NCI-H1105 treated with DMSO at 0.1 percent for 48 hours (cell line): ENCODE measurements at places on chromosomes 5 and 9.
A peak's percentile ranks its signal among the peaks of the same experiment; 100 is the strongest.

GRCh38 chr9:89919171-89919681, 314.4 kb downstream of the GADD45G start:
- no peak for DNase-seq

GRCh38 chr9:123361086-123361730, 5.2 kb downstream of the CRB2 start:
- no peak for DNase-seq

DNA sequence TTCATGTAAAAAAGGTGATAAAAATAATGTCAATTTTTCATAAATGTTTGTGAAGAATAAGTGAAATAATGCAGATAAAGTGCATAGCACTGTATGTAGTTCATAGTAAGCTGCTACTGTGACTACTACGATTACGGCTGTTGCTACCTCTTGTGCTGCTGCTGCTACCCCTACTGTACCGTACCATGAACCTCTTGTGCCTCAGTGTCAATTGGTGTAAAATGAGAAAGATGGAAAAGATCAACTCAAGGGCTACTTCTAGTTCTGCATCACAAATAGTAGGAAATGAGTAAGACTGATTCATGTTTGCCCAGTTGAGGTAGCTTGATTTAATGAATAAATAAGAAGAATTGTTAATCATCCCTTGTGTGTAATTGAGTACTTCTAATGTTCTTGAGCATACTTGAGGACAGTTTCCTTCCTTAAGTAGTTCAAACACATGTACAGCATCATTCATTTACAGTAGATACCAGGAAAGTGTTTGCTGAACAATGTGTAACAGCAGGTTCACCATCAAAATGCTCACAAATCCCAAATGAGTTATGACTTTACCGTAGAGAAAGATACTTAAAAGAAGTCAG, 200.0 kb upstream of the ATP10B start:
- no peak for DNase-seq

DNA sequence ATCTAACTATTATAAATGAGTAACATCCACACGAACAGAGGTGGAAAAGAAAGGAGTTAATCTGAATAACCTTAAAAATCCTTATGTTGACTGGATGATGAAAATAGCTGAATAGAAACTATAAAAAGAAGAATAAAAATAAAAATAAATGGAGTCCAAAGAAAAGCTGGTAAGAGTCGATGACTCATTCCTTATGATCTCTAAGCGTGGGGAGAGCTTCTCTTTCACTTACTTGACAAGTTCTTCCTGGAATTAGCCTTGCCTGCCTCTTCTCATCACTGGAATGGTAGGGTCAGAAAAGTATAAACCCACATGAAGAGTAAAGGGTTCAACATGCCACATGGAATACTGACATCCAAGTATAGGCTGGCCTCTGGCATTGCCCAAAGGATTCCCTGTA, 477.0 kb upstream of the RGMB start:
- no peak for DNase-seq

- DNase-seq = no peak
These were observed 128.2 kb upstream of the TMEM161B start for GRCh38 chr5:88396751-88397281.

- DNase-seq = peak; percentile 91
These were observed 73.4 kb downstream of the FBXO38 start for GRCh38 chr5:148457183-148457620.

- peak; percentile 27 for DNase-seq
These were observed 122.4 kb downstream of the SNCAIP start for GRCh38 chr5:122434205-122434970.

DNA sequence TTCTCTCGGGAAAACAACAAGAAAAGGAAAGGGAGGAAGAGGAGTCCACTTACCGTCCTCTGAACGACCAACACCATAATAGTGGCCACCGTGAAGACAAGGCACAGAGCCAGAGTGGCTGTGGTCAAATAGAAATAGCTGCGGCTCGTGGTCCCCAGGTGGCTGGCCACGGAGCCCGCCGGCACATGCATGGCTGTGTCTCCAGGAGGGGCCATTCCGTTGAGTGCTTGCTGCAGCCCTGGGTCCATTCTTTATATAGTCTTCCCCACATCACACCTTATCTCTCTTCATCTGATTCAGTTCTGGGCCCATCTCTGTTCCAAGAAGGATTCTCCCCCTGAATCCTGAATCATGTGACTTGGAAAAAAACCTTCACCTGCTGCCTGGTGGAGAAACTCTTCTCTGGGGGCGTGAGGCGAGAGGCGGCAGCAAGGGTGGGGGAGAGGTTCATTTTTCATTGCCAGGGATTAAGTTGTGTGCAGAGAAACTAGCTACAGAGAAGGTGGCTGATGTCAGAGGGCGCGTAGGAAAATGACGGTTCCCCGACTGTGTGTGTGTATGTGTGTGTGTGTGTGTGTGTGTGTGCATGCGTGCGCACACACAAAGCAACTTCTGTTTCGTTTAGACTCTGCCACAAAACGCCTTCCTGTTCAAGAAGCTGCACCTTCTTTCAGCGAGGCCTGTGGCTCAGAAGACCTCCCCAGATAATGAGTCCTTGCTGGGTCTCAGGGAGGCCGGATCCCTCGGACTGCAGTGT, at the start of gene TNFSF8:
Gene TNFSF8 (minus strand): TSS at position 536 of the 757 bp plus-strand sequence. CDS start 288 bp downstream, at position 248.
- no peak for DNase-seq

- no peak for DNase-seq
These were observed 181.2 kb upstream of the GPR151 start for GRCh38 chr5:146697211-146697610.

DNA sequence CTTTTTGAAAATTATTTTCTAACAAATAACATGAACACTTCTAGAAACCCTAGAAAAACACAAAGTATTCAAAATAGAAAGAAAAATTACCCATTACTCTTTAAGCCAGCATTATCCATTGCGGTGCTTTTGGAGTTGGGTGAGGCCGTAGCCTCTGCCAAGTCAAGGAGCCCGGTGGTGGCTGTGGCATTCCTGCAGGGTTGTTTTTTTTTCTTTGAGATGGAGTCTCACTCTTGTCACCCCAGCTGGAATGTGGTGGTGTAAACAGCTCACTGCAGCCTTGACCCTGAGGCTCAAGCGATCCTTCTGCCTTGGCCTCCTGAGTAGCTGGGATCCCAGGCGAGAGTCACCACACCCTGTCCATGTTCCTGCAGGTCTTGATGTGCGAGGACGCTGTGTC, 8.2 kb upstream of the AHRR start:
- DNase-seq = no peak

- DNase-seq = no peak
These were observed 16.0 kb upstream of the PHF19 start for GRCh38 chr9:120892748-120893610.

GRCh38 chr5:62786099-62786498, 207.5 kb downstream of the LRRC70 start:
- no peak for DNase-seq

- DNase-seq = no peak
These were observed 19.9 kb downstream of the CDH10 start for GRCh38 chr5:24624872-24625271.

DNA sequence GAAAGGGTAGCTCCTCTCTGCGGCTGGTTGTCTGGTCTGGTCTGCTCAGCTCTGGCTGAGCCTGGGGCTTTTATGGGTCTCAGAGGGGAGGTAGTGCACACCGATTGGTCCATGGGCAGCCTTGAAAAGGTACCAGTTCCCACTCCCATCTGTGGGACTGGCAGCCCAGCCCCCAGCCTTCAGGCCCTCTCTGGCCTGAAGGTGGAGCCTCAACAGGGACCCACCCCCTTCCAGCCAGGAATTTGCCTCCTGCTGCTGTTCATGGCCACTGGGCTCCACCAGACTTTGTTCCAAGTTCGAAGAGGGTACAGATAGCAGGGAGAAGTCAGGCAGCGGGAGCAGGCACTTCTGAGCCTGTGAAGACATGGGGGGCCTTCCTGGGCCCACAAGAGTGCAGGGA, 165.3 kb upstream of the SLC27A6 start:
- DNase-seq = no peak

DNA sequence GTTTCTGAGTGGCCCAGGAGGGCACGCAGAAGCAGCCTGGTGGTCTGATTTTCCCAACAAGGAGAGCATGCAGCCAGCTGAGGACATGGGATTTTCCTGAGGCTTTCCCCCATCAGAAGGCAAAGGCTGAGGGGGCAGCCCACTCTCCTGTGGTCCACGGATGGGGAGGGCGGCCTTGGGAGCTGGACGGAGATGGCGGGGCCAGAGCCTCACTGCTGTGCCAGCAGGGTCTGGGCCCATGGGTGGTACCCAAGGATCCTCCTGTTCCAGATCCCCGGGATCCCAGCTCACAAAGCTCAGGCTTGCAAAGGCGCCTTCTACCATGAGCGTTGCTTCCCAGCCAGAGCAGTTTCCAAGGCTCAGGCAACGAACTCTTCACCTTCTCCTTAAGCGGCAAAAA, 39.0 kb upstream of the SLC12A7 start:
- DNase-seq = no peak

DNA sequence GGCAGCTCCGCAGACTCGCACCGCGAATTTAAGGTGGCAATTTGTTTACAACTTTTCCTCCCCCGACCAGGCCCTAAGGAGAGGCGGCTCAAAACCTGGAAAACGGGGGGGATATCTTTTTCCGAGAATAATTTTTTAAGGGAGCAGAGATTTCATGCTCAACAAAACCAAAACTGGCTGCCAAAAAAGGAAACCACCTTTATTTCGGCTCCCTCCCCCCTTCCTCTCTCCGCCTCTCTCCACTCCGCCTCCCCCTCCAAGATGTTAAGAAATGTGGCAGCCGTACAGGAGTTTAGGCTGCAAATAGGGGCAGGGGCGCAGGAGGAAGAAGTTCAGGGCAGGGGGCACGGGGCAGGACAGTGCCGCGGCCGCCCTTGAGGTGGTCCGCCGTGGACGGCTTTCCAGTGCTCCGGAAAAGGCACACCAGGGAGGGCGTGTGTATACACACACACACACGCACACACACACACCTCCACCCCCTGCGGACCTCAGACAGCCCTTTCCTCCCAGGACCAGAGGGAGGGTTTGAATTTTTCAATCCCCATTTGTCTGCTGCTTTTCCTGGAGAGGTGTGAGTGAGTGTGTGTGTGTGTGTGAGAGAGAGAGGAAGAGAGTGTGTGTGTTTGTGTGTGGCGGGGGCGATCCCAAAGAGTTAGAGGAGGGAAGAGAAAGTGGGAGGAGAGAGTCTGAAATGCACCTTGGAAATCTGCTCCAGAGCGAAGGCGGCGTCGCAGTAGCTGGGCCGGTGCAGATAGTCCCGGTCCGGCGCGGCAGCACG, 9.1 kb downstream of the PTCH1 start:
- DNase-seq = peak; percentile 52

- DNase-seq = no peak
These were observed 9.5 kb downstream of the EXOSC3 start for GRCh38 chr9:37775216-37775919.

GRCh38 chr9:21266733-21267484, 27.1 kb upstream of the IFNA14 start:
- DNase-seq = no peak

GRCh38 chr5:141618030-141618803, 583 bp downstream of the DIAPH1 start:
- peak; percentile 22 for DNase-seq

DNA sequence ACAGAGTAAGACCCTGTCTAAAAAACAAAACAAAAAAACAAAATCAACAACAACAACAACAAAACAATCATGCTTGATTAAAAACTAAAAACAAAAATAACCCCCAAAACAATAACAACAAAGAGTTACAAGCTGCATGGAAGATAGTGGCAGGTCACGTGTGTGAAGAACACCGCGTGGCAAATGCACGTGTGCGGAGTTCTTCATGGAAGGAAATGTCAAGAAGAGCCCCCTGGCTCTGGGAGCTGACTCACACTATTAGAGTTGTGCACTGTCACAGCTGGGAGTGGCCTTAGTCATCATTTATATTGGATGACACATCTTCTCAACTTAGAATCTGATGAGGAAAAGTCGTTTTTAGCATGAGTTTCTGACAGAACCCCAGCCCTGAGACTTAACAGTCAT, 110.5 kb downstream of the JMY start:
- no peak for DNase-seq

- peak; percentile 76 for DNase-seq
These were observed at the start of gene PTPRD for GRCh38 chr9:10612641-10613398. PTPRD (minus strand) TSS chr9:10613002.

GRCh38 chr5:150279330-150280020, 10.1 kb downstream of the CAMK2A start:
- no peak for DNase-seq

GRCh38 chr5:45596320-45596719, 99.9 kb downstream of the HCN1 start:
- no peak for DNase-seq

- no peak for DNase-seq
These were observed 32.5 kb upstream of the RNU6ATAC start for GRCh38 chr9:134196911-134197310.

- DNase-seq = no peak
These were observed 408.5 kb upstream of the GRAMD2B start for GRCh38 chr5:126014676-126015075.

DNA sequence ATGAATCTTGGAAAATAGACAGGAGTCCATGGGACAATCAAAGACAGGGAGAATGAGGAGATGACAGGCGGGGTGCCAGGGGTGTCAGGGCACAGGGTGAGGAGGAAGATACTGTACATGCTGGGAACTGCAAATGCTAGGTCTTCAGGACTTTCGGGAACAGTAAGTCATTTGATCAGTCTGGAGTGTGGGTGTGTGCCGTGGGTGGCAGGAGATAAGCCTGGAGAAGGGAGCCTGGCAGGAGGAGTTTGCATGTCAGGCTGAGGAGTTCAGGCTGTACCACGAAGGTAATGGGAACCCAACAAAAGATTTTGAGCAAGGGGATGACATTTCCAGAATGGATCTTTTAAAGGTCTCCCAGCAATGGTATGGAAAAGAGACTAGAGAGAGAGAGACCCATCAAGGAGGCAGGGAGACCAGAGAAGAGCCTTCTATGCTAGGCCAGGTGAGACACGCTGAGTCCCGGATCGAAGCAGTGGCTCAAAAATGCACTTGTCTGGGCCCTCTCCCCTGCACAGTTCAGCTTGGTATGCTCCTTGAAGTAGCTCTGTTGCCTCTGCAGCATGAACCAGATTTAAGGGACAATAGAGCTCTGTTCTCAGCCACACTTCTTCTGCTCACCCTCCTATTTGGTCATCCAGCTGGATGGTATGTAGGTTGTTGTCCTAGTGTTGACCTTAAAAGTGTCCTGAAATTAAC, 77.0 kb upstream of the FER start:
- DNase-seq = no peak

- no peak for DNase-seq
These were observed 588.0 kb upstream of the TUSC1 start for GRCh38 chr9:26266146-26266793.
